ENCODE measurements at places on chromosomes 6 and 20. TPM values are rescaled to one million over a fixed set of nuclear protein-coding genes. Genes with fewer than 3 reads are reported as not detected.
A peak's percentile ranks its signal among the peaks of the same experiment; 100 is the strongest.

Gene MUCL3
- total RNA-seq = 0.15 TPM

Gene FOXC1
- 40.7 TPM for total RNA-seq

GRCh38 chr6:41027241-41027640 lies 11.8 kb downstream of the UNC5CL start:
- no peak for DNase-seq

DNA sequence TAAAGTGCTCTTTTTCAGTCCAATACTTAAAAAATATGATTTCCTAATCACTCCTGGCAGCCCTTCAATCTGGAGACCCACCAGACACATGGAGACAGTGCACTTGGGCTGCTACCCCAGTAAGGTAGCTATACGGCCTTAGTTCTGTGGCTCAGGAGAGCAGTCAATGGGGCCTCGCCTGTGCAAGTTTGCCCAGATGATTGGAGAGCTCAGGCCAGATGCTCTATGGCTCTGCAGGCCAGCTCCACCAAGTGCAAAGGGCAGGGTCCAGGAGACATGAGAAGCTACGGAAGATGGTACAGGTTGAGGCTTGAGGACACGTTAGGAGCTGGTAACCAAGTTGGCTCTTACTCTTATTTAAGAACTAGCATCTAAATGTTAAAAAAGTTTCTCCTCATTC lies 30.7 kb downstream of the STK38 start:
- no peak for DNase-seq

- no peak for DNase-seq
Measured at GRCh38 chr6:41720262-41720620, 15.2 kb downstream of the TFEB start.

DNA sequence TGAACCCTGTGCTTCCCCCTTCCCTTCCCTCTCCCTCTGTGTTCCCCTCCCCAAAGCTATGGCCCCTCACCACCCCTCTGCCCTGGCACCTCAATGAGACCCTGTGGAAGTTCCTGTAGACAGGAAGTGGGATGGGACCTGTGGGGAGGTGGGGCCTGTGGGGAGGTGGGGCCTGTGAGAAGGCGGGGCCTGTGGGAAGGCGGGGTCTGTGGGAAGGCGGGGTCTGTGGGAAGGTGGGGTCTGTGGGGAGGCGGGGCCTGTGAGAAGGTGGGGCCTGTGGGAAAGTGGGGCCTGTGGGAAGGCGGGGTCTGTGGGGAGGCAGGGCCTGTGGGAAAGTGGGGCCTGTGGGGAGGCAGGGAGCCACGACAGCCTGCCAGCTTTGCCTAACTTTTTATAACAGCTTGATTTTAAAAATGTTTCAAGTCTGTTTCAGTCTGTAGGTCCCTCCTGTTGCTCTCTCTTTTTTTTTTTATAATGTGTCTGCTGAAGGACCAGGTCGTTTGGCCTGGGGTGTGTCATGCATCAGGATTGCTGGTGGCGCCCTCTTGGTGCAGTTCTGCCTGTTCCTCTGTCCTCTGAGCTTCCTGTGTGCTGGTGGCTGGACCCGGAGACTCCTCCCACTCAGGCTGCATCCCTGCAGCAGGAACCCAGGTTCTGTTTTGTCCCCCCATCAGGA lies 70.5 kb upstream of the SLCO4A1 start:
- peak; percentile 35 for DNase-seq

DNA sequence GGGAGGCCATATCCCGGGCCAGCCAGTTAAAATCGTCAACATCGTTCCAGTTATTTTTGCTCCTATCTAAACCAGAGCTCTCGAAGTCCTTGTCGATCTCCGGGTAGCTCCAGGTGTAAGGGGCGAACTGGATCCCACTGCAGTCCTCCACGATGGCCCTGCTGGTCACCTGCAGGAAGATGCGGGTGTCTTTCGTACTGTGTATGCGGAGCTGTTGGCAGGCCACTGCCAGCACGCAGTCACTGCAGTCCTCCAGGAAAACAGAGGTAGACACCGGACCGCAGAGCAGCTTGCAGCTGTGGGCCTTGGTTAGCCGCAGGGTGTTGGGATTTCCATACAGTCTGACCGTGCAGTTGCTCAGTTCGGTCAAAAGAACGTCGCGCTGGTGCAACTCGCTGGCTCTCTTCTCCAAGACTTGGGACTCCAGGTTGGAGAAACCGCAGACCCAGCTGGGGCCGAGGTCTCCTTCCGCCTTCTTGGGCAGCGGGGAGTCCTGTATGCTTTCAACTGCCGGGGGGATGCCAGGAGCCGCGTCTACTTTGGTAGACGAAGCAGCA lies 742 bp downstream of the TBCC start:
- DNase-seq = no peak

DNA sequence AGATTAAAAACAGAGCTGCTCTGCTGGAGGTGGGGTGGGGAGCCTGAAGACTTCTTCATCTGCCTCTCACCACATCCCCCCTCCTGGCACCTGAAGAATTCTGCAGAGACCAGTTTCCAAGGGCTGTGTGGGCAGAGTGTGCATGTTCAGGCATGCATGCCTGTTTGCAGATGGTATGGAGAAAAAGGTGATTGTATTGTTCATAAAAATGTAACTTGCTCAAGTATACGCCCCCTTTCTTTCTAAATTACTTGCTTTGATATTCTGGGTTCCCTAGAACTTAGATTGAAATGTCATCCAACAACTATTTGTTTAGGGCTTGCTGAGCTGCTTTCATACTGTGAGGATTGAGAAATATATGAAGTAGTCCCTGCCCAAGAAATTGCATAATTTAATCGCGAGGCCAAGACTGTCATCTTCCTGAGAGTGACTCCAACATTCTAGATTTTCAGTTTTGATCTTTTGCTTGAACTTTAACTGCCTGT lies 83.6 kb downstream of the LCA5 start:
- DNase-seq = no peak

DNA sequence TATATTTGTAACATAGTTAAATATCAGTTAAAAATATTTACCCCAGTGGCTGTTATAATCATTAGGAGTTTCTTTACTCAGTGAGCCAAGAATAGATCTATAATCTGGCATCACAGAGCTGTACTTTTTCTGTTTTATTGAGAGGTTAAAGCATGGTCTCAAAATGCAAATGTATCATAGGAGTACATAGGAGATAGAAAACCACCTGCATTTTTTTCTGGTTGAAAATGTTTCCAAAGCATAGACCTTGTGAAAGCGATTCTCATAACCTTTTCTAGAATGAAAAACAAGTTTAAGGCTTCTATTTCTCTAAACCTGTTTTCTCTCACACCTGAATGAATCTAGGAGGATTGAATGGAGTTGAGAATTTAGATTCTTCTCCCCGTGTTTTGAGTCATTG lies 14.4 kb downstream of the KCNQ5 start:
- DNase-seq = no peak

DNA sequence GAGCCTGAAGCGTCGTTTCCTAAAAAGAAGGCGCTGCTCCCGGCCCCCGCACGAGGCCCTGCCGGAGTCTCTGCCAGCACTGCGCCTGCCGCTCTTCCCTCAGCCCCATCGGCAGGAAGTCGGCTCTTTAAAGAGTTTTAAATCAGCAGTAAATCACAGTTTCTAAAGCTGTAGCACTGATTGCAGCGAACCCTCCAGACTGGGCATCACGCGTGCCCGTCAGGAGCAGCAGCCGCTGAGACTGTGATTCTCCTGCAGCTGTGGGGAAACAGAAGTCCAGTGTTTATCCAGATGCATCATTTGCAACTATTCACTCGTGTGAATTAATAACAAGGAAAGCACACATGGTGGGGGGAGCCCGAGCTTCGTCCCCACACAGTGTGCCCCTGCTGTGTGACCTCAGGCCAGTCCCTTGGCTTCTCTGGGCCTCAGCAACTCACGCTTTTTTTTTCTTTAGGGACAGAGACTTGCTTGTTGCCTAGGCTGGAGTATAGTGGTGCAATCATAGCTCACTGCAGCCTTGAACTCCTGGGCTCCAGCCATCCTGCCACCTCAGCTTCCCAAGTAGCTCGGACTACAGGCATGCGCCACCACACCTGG lies 28.3 kb downstream of the DLL1 start:
- DNase-seq = no peak

DNA sequence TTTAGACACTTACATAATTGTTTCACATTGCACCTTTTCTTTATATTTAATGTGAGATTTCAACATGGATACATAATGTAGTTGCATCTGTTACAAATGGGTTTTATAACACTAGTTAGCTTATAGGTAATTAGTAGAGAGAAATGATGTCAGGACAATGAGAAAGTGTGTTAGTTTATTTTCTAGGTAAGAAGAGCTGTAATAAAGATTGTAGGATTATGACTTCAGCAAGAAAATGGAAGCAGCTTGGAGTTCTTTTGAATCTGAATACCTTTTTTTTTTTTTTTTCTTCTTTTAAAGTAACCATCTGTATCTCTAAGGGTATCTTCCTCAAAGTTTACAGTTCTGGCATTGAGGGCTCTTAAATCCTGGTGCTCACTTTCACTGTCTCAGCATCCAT lies 35.3 kb downstream of the CD2AP start:
- DNase-seq = no peak

GRCh38 chr6:149261364-149262040 lies 56.0 kb upstream of the TAB2 start:
- DNase-seq = no peak

- no peak for DNase-seq
Measured at GRCh38 chr20:55057779-55058415, 582.5 kb downstream of the DOK5 start.

DNA sequence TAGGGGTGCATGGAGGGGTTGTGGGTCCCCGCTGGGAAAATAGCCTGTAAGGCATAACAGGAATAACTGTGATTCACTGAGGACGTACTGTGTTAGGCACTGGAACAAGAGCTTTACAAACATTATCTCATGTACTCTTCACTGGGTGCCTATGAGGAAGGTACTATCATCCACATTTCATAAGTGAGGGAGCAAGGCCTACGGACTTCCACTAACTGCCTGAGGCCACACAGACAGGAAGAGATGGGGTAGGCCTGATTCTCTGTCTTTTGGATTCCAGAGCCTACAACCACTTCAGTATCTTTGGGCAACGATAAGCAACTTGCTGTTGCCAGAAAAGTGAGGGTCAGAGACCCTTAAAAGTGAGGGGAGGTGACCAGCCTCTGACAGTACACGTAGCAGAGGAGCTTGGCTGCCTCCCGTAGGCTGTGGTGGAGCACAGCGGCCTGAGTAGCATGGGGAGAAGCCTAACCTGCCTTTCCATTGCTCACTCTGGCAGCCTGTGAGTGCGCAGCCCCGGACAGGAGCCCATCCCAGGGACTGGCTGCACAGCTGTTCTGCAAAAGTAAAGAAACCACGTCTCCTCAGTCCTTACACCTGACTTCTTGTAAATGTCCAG lies 30.4 kb downstream of the PSMB1 start:
- peak; percentile 12 for DNase-seq

DNA sequence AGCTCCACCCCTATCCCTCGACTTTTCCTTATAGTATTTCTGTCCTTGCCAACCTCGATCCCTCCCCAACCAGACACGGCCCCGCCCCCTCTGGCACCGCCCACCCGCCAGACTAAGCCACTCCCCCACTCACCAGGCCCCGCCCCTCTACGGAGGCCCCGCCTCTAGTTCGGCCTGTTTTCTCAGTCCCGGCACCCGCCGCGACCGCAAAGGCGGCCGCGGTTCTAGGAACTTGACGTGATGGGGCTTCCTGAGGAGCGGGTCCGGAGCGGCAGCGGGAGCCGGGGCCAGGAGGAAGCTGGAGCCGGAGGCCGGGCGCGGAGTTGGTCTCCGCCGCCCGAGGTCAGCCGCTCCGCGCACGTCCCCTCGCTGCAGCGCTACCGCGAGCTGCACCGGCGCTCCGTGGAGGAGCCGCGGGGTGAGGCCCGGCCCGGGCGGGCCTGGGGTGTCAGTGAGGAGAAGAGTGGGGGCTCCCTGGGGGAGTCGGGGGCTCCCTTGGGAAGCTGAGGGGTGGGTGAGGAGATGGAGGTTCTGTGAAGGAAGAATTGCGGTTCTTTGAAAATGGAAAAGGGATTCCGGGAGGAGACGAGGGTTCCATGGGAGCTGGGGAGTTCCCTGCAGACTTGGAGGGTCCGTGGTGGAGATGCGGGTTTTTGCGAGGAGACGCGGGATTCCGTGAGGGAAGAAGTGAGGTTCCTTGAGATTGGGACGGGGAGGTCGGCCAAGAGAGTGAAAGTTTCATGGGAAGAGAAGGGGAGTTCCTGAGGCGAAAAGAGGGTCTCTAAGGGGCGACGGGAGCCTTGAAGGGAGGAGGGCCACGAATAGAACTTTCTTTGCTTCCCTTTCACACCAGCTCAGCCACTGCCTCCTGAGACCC lies at the start of gene ACSS2:
ACSS2 (plus strand) TSS at position 207 of the 877 bp plus-strand sequence; CDS start at position 241, 34 bp downstream.
- DNase-seq = no peak

- DNase-seq = no peak
Measured at GRCh38 chr6:135722190-135722589, 129.3 kb upstream of the PDE7B start.

- no peak for DNase-seq
Measured at GRCh38 chr6:42165016-42165415, 8.1 kb upstream of the GUCA1A start.

- DNase-seq = no peak
Measured at GRCh38 chr6:163438940-163439335, 24.4 kb downstream of the QKI start.

Data from HCT116 (cell line).